ENCODE measurements at places on chromosomes 2 and 18.

GRCh38 chr2:25063876-25064660 is 22.2 kb downstream of the EFR3B start:
- no peak for DNase-seq

DNA sequence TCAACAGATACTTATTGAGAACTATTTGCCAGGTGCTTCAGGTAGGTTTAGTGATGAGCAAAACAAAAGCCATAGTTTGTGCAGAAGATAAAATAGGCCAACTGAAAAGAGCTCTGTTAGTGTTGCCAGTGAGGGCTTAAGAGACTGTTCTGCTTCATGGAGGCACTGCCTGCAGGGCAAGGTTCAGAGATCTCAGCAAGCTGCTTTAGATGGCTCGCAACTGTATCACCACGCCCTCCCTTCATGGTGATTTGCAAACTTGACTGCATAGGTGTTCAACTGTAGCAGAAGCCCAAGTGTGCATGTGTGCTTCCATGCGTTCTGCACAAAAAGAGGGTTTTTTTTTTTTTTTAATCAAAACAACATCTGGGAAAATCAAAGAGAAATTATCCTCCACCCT is 84.5 kb downstream of the RAPH1 start:
- DNase-seq, result no peak

DNA sequence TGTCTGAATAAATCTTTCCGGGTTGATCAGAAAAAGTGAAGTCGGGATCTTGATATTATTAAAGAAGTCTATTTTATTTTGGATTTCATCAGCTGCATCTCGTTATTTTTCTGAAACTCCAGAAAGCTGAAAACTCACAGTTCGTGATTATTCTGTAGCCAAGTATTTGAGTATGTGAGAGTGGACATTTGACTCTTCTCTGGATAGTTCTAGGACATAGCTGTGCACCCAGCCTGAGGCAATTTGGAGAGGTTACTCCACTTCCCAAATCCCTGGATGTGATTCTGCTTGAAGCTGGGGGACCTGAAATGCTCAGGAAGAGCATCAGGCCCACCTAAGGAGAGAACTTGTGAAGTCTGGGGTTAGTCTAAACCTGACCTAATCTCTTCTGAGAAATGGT is 117.6 kb upstream of the PID1 start:
- no peak for DNase-seq

- DNase-seq, result no peak
These were observed 61.9 kb upstream of the SLC39A10 start for GRCh38 chr2:195594919-195595694.

DNA sequence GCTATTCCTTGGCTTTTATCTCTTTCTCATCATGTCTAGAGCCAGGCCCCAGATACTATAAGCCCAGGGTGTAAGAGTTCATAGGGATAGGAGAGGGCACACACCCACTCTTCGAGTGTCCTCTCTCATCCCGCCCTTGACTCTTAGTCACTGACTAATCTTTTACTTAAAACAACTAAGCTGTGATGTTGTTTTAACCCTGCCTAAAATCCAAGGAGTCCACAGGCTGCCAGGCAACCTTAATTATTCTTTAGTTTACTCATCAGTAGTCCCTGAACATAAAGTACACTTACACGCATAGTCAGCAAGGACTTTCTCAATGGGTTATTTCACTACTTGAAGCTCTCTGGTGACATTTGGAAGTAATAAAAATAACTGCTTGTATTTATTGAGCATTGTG is 28.4 kb downstream of the GREB1L start:
- DNase-seq, result no peak

- DNase-seq, result no peak
These were observed 50.4 kb upstream of the LCLAT1 start for GRCh38 chr2:30396436-30397232.

GRCh38 chr2:219707496-219708285 is 80.3 kb downstream of the SLC4A3 start:
- DNase-seq, result no peak

DNA sequence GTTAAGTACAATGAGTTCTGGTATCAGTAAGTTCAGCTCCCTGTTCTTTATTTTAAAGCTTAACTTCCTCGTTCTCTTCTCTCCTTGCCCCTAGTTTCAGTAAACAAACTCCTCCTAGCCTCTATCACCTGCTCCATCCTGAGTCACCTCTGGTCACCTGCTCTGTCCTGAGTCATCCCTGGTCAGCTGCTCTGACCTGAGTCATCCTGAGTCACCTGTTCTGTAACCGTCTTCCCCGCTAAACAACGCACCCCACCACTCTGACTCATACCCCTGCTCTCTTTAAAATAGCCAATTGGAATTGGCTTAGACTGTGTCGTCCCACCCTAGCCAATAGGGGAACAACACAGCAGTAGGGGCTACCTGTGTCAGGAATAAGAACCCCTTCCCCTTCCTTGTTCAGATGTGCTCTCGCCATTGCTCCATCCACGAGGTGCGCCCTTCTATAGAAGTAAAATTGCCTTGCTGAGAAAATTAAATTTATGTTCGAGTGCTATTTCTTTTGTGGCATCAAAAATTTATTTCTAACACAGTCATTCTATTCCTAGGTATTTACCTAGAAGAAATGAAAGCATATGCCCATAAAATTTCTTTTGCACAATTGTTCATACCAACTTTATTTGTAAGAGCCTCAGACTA is 24.9 kb upstream of the RMND5A start:
- DNase-seq, result no peak

- DNase-seq, result no peak
These were observed 71.0 kb upstream of the RFX8 start for GRCh38 chr2:101545950-101546349.

DNA sequence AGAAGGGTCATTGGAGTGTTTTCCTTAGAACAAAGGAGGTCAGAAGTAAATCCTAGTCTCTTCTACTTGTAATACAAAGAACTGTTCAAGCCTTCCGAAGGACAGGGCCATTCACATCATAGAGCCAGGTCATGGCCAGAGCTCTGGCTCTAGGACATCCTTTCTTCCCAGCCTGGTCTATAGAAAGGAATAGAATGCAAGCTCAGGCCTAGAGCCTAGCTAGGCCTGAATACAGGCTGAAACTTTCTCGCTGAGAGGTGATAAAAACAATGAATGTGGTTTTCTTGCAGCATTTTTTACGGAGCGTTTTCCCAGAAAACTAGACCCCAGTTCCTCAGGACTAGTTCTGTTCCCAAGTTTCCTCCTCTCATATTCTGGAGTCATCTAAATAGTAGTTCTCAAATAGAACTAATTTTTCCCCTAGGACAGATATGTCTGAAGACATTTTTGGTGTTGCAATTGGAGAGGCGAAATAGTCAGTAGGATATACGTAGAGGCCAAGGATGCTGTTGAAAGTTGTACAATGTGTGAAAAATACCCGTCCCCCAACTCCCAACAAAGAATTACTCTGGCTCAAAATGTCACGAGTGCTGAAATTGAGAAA is 6.8 kb downstream of the UGT1A6 start:
- no peak for DNase-seq

DNA sequence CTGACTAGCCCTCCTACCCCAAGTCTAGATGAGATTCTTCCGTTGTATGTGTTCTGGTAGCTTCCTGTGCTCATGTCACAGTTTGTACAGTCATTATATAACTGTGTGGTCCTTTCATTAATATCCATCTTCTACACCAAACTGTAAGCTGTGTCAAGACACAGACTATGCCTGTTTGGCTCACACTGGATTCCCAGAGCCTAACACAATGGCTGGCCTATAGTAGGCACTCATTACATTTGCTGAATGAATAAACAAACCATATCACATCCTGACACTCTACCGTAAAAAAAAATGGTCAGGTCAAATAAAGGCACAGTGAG is 72.6 kb downstream of the ANKRD44 start:
- DNase-seq, result no peak

DNA sequence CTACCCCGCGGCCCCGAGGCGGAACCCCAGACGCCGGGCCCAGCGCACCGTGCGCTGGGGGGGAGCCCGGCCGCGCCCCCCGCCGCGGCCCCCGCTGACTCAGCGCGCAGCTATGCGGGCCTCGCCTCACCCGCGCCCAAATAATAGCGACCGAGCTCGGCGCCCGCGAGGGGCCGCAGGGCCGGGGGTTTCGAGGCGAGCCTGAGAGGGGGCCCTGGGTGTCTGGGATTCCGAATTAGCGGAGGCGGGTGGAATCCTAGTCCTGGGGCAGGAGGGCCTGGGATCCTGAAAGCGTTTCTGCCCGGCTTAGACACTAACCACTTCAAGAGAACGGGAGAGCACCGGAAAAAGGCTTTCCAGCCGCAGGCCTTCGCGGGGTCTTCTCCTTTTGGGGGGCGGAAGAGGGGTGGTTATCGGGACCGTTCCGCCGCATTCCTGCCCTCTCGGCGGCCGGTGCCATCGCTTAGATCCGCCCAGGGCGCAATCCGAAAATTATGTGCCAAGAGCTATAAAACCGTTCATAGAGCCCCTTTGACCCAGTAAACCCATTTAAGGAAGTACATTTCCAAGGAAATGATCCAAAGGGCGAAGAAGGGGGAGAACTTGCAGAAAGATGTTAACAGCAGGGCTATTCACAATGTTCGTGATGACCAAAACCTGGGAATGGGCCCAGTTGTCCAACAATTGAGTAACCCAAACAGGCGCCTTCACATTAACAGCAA is 681 bp upstream of the ROCK2 start:
- peak; percentile 63 for DNase-seq

GRCh38 chr2:219722276-219722879 is 94.9 kb downstream of the SLC4A3 start:
- DNase-seq, result no peak
